ENCODE measurements at places on chromosomes 6 and 20.

- no peak for DNase-seq
These were observed 5.8 kb upstream of the HMGCLL1 start for GRCh38 chr6:55584654-55585354.

- DNase-seq, result no peak
These were observed 53.3 kb downstream of the TRAM2 start for GRCh38 chr6:52523378-52524142.

DNA sequence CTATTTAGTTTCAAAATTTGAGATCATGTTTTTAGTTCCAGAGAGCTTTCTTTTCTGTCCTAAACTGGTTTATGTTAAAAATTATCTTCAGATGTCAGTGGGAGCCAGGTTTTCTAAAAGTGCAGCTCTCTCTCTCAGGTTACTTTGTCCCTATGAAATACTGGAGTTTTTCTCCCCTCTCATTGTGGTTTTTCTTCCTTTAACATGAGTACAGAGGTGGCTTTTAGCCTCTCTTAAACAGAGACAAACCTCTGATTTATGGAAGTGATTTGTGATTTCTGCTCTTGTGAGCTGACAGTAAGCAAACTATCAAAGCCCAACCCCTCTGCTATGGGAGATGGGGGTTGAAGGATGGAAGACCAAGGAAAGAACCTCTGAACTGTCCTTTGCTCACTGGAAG is 85.7 kb downstream of the LIN28B start:
- no peak for DNase-seq

DNA sequence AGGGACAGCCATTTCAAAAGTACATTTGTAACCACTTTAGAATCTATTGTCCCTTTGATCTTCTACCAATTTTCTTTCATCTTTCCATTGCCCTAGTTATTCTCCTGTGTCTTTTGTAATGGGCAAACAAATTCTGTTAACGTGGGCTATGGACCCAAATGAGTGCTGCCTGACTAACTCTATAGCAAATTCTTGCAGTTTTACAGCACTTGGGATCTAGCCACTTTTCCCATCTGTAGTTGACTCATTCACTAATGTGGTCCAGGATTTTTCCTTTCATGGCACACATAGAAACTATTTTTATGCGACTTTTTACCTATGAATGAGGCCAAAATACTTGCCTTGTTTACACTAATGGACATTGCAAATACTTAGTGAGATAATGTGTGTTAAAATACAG is 52.0 kb downstream of the GRIK2 start:
- no peak for DNase-seq

GRCh38 chr6:72721346-72721745 is 99.5 kb downstream of the KCNQ5 start:
- DNase-seq, result no peak

DNA sequence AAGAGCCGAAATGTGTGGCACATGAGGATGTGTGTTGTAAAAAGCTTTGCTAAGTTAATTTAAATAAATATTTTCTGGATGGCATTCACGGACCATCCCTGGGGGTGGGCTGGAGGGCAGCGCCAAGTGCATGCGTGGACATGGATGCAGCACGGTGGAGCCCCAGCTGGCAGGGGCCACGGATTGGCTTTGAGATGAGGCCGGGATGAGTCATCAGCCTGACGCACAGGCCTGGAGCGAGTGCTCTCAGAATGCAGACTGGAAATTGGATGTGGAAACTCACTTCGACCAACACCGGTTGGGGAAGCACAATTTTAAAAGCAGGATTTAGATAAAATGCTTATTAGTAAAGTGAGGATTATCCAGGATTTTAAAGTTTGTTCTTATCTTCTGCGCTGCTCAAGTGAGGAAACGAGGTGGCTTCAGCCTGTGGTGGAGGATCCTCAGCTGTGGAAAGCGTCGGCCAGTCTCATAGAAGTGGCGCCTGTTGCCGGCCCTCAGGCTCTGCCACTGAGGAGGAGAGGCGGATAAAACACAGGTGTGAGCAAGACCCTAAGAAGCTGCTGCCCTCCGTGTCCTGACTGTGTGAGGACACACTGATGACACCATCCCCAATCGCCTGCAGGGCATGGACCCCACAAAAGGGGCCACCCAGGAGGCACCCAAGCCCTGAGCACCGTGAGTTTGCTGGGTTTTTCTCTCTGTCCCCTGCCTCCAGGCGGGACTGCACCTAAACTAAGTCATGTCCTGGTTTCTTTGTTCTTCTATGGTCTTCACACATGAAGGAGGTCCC is 279.7 kb downstream of the CDH4 start:
- no peak for DNase-seq

- DNase-seq, result no peak
These were observed 66.9 kb downstream of the MACROD2 start for GRCh38 chr20:14062171-14062570.

DNA sequence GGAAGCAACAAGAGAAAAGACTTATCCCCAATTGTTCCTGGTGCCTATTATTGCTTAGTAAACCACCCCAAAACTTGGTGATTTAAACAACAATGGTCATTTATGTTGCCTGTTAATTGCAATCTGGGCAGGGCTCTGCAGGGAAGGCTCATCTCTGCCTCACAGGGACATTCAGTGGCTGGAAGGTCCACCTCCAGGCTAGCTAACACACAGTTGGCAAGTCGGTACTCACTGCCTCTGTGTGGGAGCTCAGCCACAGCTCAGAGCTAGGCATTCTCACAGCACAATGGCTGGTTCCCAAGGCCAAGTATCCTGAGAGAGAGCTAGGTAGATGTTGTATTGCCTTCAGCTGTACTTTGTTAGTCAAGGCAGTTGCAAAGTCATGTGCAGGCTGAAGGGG is 18.5 kb upstream of the GMDS start:
- no peak for DNase-seq

DNA sequence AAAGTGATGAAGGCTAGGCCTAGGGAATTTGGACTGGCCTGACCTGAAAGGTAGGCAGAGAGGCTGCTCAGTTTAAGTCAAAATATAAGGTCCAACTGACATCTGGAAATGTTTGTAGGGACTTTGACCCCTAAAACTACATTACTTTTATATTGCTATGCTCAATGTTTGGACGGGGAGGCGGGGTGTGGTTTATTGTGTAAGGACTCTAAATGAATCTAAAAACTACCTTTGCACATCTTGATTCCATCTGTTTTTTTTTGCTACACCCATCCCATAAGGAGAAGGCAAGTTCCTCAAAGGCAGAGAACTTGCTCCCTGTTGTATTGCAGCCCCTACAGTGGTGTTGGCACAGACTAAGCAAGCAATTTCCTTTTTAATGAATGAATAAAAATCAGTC is 227.1 kb downstream of the HACE1 start:
- no peak for DNase-seq
